Sigmoid colon (tissue), 7 donors: ENCODE measurements at places on chromosomes 7 and 10. TPM values are rescaled to one million over a fixed set of nuclear protein-coding genes. Genes with fewer than 3 reads are reported as not detected.

SUGCT gene
- 3.9 TPM for total RNA-seq

RADIL gene
- total RNA-seq = 5.6 TPM

ASZ1 gene
- not detected for total RNA-seq

TYSND1 gene
- 9.8 TPM for total RNA-seq

LRRC18 gene
- not detected for total RNA-seq

WIPF3 gene
- 4.7 TPM for total RNA-seq

IKZF1 gene
- 5.5 TPM for total RNA-seq

- no peak overlapping the region for H3K27ac ChIP-seq
- no peak for DNase-seq
- no peaks in the 10 kb centered on the region for H3K27me3 ChIP-seq
- no peak overlapping the region for H3K4me3 ChIP-seq
- H3K36me3 ChIP-seq = no peaks in the 10 kb centered on the region
- no peaks in the 10 kb centered on the region for H3K4me1 ChIP-seq
These were observed 183.2 kb upstream of the GNAI1 start for GRCh38 chr7:79951415-79951814.

GRCh38 chr7:67913604-67914003 is 917.0 kb downstream of the TYW1 start:
- H3K27me3 ChIP-seq = no peaks in the 10 kb centered on the region
- no peaks in the 10 kb centered on the region for H3K4me1 ChIP-seq
- DNase-seq = no peak

DNA sequence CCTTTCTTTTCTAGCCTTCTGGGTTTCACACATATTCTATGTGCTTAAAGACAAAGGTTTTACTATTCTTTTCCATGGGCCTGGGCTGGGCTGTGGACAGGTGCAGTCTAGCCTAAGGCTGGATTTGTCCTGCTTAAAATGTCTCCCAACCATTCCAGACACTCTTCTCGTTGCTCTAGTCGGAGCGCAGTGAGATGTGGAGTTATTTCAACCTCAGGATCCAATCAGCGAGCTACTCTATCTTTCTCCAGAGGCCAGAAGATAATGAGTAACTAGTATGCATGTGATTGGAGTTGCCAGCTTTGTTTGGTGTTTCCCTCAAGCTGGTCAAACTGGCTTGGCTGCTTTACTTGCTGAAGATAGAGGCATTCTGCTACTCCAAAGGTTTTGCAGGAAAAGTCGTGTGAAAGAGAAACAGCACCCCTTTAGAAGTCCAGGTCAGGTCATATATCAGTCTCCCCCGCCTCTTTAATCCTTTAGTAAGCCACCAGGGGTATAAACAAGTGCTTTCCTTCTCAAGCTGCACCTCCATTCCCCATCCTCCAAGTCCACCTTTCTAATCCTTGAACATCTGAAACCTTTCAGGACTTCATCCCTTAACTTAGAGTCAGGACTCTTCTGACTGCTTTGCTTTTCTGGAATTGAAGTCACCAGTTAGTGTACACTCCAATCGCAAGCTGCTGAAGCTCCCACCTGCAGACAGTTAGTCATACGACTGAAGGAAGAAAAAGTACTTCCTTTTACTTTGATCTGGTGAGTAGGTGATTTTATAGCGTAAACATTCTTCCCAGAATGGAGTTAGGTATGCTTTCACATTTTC is 78.8 kb downstream of the DNMBP start:
- DNase-seq = no peak
- no peak overlapping the region for H3K4me3 ChIP-seq
- no peaks in the 10 kb centered on the region for H3K27me3 ChIP-seq
- no peak overlapping the region for H3K27ac ChIP-seq

DNA sequence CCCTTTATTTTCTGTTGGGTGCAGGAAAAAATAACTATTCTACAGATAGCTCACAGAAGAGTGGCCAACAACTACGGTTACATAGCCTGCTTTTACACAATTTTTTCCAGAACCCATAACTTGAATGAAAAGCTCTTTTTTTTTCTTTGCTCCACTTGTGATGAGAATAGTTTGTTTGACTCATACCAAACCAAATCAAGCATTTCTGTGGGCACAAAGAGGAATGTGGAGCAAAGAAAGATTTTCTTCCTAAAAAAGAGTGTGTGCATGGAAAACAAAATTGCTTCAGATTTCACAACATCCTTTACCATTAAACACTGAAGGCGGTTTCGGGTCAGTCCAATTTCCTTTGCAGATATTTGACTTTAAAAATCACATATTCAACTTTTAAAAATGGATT is 54.8 kb upstream of the RAB11FIP2 start:
- H3K4me1 ChIP-seq = no peaks in the 10 kb centered on the region
- no peaks in the 10 kb centered on the region for H3K27me3 ChIP-seq
- no peaks in the 10 kb centered on the region for H3K36me3 ChIP-seq
- no peak overlapping the region for H3K4me3 ChIP-seq
- no peak for DNase-seq

DNA sequence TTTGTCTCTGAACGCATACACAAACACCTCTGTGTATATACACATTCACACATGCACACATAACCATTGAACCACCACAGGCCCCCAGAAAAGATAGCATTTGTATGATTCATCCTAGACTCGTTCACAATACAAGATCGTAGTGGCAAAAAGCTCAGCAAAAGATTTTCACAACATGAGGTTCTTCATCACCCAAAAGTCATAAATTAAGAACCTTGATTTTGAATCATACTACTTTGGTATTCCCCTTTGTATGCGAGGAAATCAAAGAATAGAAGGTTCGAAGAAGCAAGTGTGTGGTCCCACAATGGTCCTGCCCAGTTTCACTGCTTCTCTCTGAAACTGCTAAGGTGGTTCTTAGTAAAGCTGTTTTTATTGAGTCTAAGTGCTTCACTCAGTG is 200.7 kb downstream of the CELF2 start:
- no peak for DNase-seq
- H3K4me3 ChIP-seq = no peak overlapping the region
- no peak overlapping the region for H3K27ac ChIP-seq
- no peaks in the 10 kb centered on the region for H3K4me1 ChIP-seq
- no peaks in the 10 kb centered on the region for H3K36me3 ChIP-seq
- no peaks in the 10 kb centered on the region for H3K27me3 ChIP-seq

DNA sequence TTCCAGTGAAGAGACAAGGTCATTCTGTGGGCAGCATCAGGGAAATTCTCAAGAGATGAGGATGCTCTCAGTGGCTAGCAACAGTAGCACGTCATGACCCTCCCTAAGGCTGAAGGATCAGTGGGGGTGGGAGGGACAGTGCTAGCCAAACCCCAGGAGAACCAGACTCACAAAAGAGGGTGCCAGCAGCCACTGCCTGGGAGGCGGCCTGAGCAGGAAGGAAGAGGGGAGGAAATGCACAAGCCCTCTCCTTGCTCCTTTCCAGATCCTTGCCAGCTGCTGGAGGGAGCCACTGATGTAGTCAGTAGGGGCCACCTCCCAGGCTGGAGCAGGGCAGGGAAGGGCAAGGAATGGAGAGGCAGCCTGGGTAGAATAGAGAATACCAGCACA is 302.7 kb downstream of the RPS24 start:
- H3K4me1 ChIP-seq = peaks cover 50% of the 10 kb centered on the region
- no peak overlapping the region for H3K4me3 ChIP-seq
- peak overlapping the region; percentile 68 for H3K27ac ChIP-seq
- no peaks in the 10 kb centered on the region for H3K27me3 ChIP-seq

DNA sequence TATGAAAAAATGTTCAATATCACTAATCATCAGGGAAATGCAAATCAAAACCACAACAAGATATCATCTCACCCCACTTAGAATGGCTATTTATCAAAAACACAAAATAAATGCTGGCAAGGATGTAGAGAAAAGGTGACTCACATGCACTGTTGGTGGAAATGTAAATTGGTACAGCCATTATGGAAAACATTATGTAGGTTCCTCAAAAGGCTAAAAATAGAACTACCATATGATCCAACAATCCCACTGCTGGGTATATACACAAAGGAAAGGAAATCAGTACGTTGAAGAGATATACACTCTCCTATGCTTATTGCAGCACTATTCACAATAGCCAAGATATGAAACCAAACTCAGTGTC is 50.2 kb downstream of the CDK1 start:
- no peak overlapping the region for H3K4me3 ChIP-seq
- no peaks in the 10 kb centered on the region for H3K27me3 ChIP-seq
- DNase-seq = no peak

DNA sequence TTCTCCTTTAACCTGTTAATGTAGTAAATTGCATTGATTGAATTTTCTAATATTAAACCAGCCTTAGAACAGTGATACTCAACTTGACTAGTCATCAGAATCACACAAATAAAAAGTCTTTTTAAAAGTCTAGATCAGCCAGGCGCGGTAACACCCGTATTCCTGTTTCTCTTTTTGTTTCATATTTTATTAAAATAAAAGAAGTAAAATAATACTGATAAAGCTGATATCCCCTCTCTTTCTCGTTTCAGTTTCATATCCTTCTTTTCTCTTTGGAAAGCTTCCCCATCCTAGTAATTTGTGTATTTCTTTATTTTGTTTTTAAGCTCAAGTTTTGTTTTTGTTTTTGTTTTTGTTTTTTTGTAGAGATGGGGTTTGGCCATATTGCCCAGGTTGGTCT is 9.3 kb downstream of the SMO start:
- peak; percentile 10 for DNase-seq
- no peaks in the 10 kb centered on the region for H3K36me3 ChIP-seq
- H3K4me1 ChIP-seq = no peaks in the 10 kb centered on the region
- H3K27ac ChIP-seq = no peak overlapping the region
- no peak overlapping the region for H3K4me3 ChIP-seq

- no peak overlapping the region for H3K27ac ChIP-seq
- peaks cover 8% of the 10 kb centered on the region for H3K4me1 ChIP-seq
- no peak for DNase-seq
- no peak overlapping the region for H3K4me3 ChIP-seq
These were observed 103.4 kb downstream of the SAMD9 start for GRCh38 chr7:93014410-93014809.

DNA sequence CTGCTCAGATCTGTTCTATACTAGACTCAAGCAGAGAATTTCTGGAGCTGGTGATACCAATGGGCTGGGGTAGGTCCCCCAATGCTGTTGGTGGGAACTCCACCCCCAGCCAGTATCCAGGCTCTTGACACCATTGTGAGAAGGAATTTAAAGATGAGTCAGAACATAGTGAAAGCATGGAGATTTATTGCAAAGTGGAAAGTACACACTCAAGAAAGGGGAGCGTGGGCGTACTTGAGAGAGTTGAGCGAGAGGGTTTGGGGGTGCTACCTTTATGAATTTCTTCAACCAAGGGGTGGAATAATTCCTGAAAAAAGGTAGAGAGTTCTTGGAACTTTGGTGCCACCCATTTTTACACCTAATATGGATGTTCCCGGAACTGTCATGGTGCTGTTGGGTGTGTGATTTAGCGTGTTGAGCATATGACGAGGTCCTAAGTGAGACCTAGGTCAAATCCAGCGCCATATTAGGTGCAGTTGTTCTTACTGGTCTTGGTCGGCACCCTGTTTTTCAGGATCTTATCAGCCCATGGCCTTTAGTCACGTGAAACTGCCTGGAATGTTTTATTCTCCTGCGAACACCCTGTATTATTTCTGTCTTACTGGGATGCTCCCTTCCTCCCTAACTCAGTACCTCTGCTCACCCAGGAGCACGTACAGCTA is 122.0 kb upstream of the AHR start:
- no peak overlapping the region for H3K27ac ChIP-seq
- no peaks in the 10 kb centered on the region for H3K27me3 ChIP-seq
- no peaks in the 10 kb centered on the region for H3K4me1 ChIP-seq
- no peaks in the 10 kb centered on the region for H3K36me3 ChIP-seq
- no peak overlapping the region for H3K4me3 ChIP-seq

GRCh38 chr10:121514141-121514865 is 83.9 kb downstream of the FGFR2 start:
- H3K4me3 ChIP-seq = no peak overlapping the region
- no peak for DNase-seq
- no peak overlapping the region for H3K27ac ChIP-seq
- H3K4me1 ChIP-seq = peaks cover 50% of the 10 kb centered on the region

- H3K4me1 ChIP-seq = no peaks in the 10 kb centered on the region
- H3K4me3 ChIP-seq = no peak overlapping the region
- H3K27me3 ChIP-seq = no peaks in the 10 kb centered on the region
- no peak overlapping the region for H3K27ac ChIP-seq
- no peak for DNase-seq
These were observed 60.5 kb downstream of the CLEC2L start for GRCh38 chr7:139583826-139584553.

DNA sequence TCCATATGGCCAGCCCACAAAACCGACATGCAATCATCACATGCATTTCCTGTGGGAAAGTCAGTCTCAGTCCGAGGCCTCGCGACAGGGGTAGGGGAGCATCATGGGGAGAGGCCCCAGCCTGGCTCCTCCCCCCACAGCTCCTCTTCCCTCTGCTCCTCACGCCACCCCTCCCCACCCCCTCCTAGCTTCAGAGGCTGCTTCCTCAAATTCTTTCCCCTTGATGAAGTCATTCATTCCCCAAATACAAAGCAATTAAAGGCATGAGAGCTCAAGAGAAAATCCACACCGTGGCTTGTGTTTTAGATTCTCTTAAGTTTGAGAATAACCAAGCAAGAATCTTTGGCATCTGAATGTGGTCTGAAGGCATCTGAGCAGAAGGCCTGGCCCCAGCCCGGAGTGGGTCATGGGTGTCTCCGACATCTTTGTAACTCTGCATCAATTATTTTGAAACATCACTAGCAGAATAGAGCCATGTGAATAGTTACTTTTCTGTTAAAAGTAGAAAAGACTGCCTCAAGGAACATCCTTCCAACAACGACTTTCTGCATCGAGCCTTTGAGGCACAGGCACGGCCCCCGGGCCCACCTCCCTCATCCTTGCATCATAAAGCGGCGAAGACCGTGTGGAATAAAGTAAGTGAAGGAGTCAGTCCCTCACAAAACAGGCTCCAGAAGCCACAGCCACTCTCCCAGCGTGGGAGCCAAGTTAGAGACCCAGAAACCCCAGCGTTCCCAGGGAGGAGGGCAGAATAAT is 90.9 kb downstream of the DIP2C start:
- peaks cover 72% of the 10 kb centered on the region for H3K4me1 ChIP-seq
- H3K4me3 ChIP-seq = no peak overlapping the region

- no peak for DNase-seq
- no peaks in the 10 kb centered on the region for H3K27me3 ChIP-seq
- peak overlapping the region; percentile 83 for H3K4me3 ChIP-seq
- peak overlapping the region; percentile 89 for H3K27ac ChIP-seq
- H3K4me1 ChIP-seq = peaks cover 24% of the 10 kb centered on the region
These were observed 830 bp downstream of the TRUB1 start for GRCh38 chr10:114938856-114939193.

DNA sequence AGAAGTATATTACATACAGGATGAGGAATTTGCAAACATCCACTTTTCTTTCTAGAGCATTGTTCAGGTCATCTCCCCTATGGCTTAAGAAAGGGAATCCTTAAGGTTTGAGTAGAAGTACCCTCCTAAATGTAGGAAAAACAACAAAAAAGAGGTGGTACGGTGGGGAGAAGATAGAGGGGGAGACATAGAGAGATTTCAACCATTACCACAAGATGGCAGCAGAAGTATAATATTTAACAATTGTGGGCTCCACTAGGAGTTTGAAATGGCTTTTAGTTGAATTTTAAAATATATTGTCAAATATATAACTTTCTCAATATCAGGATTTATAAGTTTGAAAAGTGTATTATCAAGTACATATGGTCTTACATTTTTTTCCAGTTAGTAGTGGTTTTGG is 72.7 kb upstream of the PRKG1 start:
- H3K27me3 ChIP-seq = no peaks in the 10 kb centered on the region
- no peaks in the 10 kb centered on the region for H3K4me1 ChIP-seq
- no peak overlapping the region for H3K4me3 ChIP-seq
- no peak for DNase-seq

- H3K4me3 ChIP-seq = no peak within 1 kb of the TSS
- H3K27me3 ChIP-seq = no peaks in the 10 kb centered on the region
- no peaks in the 10 kb centered on the region for H3K36me3 ChIP-seq
- no peaks in the 10 kb centered on the region for H3K4me1 ChIP-seq
These were observed at the start of gene OR2A14 for GRCh38 chr7:144122876-144123275. OR2A14 (plus strand) TSS chr7:144123176; CDS start chr7:144129113, 5,937 bp downstream.

- H3K36me3 ChIP-seq = no peaks in the 10 kb centered on the region
- H3K4me3 ChIP-seq = no peak overlapping the region
- H3K27ac ChIP-seq = no peak overlapping the region
- no peak for DNase-seq
These were observed 3.9 kb upstream of the CD36 start for GRCh38 chr7:80634505-80634904.
